Kidney tubule cell (primary cell): ENCODE measurements at places on chromosomes 16 and 17.

GRCh38 chr16:3266873-3267537 is 10.6 kb upstream of the MEFV start:
- DNase-seq: peak; percentile 46

DNA sequence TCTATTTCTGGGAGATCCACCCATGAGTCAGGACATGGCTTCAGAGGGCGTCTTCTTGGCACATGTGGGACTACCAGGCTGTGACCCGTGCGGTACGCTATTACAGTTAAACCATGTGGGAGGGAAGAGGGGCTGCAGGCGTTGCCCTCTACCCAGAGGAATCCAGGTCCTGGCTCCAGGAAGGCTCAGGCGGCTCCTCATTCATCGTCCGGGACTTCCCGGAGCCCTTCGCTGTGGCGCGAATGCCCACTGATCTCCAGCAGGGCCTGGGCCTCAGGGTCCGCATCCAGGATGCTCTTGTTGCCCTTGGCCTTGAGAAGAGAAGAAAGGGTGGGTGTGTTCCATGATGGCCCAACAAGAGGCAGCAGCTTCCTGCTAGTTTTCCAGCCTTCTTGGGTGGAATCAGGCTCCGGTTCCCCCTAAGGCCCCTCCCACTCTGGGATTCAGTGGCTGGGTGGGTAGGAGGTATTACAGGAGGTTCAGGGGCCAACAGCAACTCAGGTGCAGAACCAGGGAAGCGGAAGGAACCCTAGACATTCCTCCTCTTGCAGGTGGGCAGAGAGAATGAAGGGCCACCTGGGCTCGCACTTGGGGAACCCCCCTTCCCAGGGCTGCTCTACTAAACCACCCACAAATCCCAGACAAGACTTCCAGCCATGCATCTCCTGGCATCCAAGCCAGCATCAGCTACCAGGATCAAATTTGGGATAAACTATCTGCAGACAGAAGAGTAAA is 24.6 kb downstream of the MEAK7 start:
- no peak for DNase-seq

- DNase-seq: no peak
Observed at GRCh38 chr17:50499721-50500120, 8.5 kb upstream of the MYCBPAP start.

GRCh38 chr17:68531252-68531651 is 19.0 kb downstream of the PRKAR1A start:
- DNase-seq: no peak

- DNase-seq: peak; percentile 84
Observed at GRCh38 chr16:77288222-77288621, 89.0 kb downstream of the SYCE1L start.

- DNase-seq: no peak
Observed at GRCh38 chr17:7425756-7426155, 340 bp downstream of the SPEM2 start.

DNA sequence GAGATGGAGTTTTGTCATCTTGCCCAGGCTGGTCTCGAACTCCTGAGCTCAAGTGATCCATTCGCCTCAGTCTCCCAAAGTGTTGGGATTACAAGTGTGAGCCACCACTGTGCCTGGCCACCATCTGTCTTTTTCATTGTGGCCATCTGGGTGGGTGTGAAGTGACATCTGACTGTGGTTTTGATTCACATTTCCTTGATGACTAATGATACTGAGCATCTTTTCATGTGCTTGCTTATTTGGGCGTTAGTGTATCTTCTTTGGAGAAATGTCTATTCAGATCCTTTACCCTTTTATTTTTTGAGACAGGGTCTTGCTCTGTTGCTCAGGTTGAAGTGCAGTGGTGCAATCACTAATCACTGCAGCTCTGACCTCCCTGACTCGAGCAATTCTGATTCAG is 53.9 kb upstream of the ERN1 start:
- peak; percentile 74 for DNase-seq

- peak; percentile 85 for DNase-seq
Observed at GRCh38 chr17:52148969-52149351, 9.6 kb downstream of the CA10 start.

DNA sequence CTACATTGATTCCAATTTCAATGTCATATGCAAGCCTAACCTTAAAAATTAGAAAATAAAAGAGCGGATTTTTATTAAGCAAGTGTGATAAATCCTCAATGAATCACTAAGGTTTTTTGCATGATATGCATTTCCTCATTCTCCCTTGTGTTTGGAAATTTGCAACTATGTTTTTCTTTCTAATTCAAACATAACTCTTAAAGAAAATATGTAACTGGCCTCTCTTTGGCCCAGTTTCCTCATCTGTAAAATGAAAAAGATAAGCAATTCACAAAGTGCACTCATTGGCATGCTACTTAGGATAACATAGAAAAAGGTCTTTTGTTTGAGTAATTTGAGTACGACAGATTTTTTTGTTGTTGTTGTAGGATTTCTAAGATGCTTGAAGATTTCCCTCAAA is 295.5 kb downstream of the CDH11 start:
- no peak for DNase-seq

DNA sequence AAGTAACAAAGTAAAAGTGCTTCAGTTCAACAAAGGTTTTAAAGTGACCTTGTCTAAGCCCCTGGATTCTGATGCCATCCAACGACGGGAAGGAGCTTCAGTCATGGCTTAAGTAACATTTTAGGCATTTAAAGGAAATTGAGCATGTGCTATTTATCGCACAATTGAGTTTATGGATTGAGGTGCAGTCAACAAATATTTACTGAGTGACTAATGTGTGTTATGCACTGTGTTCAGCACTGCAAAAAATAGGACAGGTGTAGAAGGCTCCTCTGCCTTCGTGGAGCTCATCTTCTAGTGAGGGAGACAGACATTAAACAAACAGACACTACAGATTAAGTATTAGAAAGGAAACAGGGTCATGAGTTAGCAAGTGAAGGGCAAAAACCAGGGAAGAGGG is 12.5 kb downstream of the TMIGD1 start:
- no peak for DNase-seq

DNA sequence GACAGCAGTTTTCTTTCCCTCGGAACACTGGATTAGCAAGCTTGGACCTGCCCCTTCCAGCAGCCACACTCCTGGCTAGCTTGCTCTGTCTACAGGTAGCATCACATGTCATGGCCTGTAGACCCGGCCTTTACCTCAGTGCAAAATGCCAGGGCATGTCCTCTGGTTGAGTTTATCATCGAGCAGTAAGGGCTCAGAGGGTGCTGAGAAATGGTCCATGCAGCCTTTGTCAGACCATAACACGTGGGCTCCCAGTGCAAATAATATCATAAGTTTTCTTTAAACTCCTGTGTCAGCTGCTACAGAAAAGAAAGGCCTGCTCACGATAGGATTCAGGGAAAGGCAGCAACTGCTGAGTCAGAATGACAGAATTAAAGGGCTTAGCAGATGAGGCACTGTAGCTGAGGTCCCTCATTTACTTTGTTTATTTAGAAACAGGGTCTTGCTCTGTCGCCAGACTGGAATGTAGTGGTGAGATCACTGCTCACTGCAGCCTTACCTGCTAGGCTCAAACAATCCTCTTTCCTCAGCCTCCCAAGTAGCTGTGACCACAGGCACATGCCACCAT is 8.0 kb upstream of the GNA13 start:
- DNase-seq: peak; percentile 95

GRCh38 chr16:2591476-2592240 is 53.8 kb downstream of the PDPK1 start:
- DNase-seq: no peak

GRCh38 chr17:62880120-62880519 is 72.0 kb upstream of the MARCHF10 start:
- DNase-seq: no peak

DNA sequence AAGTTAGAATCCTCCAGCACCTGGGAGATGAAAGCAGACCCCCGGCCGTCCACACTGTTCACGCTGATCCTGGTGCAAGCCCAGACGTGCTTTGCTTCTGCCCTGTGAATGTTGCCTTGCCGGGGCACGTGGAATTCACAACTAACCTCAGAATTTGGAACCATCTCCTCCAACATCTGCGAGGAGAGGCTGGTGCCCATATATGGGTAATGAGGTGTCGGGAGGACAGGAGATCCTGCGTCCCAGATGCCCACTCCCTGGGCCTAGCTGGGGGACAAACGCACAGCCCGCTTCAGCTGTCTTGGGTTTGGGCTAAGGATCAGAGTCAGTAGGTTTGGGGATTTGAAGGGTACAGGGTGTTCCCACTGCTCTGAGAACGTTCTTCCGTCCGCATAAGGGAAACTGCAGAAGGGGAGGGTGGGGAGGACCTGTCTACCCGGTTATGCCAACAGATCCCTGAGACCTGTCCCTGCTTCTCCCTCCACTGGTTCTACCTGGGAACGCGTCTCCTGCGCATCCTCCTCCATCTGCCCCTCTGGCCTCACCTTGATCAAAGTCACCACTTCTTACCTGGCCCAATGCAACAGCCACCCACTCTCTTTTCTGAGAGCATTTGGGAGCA is 14.1 kb downstream of the PPL start:
- DNase-seq: no peak

DNA sequence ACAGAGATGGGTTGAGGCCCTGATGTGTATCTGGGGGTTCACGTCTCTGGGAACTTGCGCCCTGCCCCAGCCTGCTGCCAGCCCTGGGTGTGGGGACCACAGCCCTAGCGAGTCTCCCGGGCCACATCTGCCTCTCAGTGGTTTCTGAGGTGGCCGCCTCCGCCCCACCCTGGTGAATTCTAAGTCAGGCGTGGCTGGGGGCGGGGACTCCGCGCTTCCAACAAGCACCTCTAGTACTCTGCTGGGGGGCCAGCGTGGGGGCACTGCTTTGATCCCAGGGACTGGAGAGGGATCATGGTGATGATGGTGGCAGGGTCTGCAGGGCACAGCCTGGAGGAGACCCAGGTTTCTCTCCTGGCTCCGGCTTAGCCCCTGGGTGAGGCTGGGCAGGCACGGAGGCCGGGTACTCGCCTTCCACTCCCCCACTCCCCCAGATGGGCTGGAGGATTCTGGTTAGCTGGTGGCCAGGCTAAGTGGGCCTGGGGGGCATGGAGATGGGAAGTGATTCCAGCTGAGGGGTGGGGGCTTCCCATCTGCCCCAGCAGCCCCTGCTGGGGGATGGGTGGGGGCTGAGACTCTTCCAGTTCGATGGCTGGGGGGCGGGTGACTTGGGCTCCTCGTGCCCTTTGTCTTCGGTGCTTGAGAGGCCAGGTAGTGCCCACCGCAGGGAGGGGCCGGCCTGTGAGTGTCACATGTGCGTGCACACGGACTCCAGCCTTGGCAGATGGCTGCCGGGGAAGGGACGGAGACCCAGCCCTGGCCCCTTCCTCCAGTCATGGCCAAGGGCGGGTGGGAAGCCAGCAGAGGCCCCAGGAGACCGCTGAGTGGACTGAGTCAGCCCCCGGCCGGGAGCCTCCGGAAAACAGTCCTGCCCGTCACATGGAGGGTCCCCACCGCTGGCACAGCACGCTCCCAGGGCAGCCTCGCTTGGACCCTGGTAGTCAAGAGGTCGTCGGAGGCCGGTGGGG is 3.9 kb downstream of the GLIS2 start:
- DNase-seq: peak; percentile 57

DNA sequence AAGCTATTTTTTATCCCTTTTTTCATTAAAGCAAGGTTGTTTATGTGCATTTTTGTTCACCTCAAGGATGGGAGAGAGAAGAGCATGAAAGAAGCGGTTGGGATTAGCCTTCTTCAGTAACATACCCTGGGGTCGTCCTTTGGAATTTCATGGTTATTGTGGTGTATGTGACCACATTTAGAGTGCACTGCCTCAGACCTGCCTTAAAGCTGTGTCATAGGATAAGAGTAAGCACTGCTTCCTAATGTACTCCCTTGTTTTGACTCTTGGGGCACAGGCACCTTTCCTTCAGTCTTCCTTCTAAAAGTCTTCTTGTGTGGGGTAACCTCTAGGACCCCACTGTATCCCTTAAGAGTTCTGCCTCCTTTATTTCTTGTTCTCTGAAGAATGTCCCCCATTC is 28.9 kb downstream of the TNRC6A start:
- peak; percentile 26 for DNase-seq

DNA sequence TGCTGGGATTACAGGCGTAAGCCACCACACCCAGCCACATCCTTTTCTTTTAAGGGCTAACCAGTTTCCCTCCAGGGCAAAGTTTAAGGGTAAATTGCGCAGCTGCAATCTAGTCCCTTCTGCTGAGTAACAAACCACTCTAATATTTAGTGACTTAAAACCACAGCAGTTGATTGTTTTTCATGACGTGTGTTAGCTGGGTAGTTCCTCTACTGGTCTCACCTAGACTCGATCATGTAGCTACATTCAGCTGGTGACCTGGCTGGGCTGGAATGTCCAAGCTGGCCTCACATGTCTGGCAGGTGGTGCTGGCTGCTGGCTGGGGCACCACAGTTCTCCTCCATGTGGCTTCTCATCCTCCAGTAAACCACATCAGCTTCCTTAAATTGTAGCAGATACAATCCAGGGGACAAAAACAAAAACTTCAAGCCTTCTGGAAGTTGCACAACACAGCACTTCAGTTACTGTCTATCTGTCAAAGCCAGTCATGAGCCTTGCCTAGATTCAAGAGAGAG is 75.5 kb downstream of the GPRC5B start:
- peak; percentile 94 for DNase-seq

DNA sequence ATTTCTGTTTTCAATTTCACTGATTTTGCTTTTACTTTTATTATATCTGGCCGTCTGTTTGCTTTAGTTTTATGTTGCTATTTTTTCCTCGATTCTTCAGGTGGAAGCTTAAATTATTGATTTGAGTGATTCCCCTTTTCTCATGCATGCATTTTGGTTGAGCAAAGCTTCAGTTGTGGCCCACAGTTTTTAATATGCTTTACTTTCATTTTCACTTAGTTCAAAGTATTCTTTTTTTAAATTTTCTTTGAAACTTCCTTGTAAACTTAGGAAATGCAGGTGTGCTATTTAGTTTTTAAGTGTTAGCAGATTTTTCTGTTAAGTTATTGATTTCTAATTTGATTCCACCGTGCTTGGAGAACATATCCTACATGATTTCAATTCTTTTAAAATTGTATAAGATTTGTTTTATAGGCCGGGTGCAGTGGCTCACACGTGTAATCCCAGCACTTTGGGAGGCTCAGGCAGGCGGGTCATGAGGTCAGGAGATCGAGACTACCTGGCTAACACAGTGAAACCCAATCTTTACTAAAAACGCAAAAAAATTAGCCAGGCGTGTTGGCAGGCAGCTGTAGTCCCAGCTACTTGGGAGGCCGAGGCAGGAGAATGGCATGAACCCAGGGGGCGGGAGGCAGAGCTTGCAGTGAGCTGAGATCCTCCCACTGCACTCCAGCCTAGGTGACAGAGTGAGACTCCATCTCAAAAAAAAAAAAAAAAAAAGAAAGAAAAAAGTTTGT is 531.2 kb downstream of the KIF2B start:
- DNase-seq: no peak

- DNase-seq: peak; percentile 65
Observed at GRCh38 chr17:19248928-19249574, 11.9 kb downstream of the EPN2 start.

GRCh38 chr17:82106688-82107305 is 8.8 kb upstream of the FASN start:
- no peak for DNase-seq
